ENCODE measurements at places on chromosomes 2 and 18. TPM values are rescaled to one million over a fixed set of nuclear protein-coding genes. Genes with fewer than 3 reads are reported as not detected.

DNA sequence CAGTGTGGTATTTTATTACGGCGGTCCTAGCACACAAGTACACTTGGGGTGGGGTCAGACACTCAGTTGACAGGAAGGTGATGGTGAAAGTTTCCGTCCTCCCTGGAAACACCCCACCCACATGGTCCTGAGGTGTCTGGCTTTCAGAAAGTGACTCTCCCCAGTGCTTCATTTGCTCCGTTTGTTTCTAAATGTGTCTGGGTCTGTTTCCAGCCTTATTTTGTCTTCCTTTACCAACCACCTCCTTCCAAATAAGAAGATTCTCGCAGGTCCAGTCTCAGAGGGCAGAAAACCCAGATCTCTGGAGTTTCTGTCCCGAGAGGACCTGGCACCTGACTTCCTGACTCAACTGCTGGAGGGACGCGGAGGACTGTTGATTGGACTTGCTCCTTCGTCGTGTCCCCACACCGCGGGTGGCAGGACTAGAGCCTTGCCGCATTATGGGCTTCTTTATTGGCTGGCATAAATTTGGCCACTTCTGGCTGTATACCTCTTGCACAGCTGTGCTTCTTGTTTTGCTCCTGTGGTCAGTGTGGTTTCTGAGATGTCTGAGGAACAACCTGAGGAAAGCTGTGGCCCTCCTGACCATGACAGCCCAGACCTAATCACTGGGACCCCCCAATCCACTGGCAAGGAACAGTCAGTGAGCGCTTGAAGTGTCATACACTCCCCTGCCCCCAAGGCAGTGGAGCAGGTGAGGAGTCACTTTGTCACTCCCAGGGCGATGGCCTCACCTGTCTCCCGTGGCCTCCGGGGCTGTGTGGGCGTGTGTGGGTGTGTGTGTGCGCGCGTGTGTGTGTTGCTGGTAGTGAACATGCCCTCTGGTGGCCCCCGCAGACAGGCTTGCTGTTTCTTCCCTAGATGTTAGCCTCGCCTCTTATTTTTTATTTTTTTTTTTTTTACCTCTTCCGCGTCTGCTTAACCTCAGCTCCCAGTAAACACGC is 45.6 kb downstream of the MEX3C start:
- DNase-seq = no peak

- no peak for DNase-seq
Observed at GRCh38 chr2:112996635-112997034, 8.6 kb upstream of the IL36A start.

DNA sequence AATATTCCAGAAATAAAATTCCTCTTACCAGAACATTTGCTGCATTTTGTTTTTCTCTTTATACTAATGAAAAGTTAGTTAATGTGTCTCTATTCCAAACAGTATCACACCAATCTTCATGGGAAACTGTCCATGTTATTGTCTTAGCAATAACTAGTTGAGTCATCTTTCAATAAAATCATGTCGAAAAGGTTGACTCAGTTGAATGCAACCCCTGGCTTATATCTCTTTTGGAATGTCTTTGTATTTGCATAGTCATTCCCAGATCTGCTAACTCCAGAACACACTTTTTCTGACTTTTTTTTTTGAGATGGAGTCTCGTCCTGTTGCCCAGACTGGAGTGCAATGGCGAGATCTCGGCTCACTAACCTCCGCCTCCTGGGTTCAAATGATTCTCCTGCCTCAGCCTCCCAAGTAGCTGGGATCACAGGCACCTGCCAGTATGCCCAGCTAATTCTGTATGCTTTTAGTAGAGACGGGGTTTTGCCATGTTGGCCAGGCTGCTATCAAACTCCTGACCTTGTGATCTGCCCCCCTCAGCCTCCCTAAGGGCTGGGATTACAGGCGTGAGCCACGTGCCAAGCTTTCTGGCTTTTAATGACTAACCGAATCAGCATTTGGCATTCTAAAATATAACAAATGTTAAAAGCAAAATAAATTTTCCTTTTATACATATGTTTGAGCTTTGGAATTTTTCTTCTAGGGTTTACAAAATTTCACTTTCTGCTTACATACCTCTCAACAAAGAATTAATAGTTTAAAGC is 133.2 kb upstream of the GULP1 start:
- peak; percentile 2 for DNase-seq

DNA sequence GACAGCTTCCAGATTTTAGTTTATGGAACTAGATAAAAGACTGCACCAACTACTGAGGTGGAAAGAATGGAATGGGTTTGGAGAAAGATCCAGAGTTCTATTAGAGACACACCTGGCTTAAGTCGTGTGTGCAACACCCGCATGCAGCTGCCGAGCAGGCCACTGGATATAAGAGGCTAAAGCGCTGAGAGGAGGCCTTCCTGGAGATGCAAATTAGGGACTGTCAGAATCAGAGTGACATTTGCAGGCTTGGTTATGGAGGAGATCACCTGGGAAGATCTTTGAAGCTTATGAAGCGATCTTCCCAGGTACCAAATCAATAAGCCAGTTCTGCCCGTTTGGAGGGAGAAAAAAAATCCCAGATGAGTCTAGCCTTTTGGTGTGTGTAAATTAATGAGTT is 30.4 kb upstream of the KLHL29 start:
- DNase-seq = no peak

DNA sequence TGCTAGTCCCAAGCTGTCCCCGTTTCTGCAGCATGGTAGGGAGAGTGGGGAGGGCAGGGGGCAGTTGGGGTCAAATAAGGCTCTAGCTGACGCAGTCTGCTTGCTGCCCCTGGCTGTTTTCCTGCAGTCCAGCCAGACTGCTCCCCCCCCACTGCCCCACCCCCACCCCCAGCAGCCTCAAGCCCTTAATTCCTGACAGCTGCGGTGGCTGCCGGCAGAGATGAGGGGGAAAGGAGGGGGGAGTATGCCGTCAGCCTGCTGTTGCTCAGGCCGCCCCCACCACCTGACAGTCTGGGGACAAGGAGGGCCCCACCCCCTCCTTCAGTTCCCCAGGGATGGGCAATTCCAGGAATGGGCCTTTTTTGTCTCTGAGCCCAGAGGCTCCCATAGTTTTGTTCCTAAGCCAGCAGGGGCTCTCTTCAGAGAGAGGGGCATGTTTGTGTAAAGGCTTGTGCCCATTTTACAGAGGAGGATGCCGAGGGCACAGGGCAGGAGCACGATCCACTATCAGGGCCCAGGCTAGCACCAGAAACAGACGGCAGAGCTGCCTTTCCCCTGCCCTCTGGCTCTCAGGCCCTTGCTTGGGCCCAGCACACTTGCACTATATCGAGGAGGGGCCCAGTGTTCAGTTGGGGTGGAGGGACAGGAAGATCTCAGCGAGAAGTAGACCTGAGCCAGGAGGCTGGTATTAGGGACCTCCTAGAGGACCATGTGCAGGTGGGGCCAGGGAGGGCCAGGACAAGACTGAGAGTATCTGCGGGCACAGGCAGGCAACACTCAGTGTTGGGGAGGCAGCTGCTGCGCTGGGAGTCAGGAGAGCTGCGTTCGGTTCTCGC is 1.5 kb upstream of the WNT10A start:
- no peak for DNase-seq

- DNase-seq = no peak
Observed at GRCh38 chr18:35172009-35172408, 68.8 kb upstream of the ZNF397 start.

GRCh38 chr2:196275646-196276352 is 104.4 kb upstream of the STK17B start:
- no peak for DNase-seq

GRCh38 chr18:42447688-42448087 is 492.7 kb downstream of the PIK3C3 start:
- DNase-seq = no peak

GRCh38 chr2:217156801-217157200 is 296.9 kb upstream of the TNP1 start:
- DNase-seq = no peak

DNA sequence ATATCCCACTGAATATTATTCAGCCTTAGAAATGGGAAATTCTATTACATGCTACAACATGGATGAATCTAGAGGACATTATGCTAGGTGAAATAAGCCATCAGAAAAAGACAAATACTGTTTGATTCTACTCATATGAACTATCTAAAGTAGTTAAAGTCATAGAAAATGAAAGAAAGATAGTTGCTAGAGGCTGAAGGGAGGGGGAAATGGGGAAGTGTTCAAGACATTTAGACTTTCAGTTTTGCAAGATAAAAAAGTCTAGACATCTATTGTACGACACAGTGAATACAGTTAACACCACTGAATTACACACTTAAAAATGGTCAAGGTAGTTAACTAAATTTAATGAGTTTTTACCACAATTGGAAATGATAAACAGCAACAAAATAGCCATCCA is 835.9 kb upstream of the CHAC2 start:
- DNase-seq = no peak

DNA sequence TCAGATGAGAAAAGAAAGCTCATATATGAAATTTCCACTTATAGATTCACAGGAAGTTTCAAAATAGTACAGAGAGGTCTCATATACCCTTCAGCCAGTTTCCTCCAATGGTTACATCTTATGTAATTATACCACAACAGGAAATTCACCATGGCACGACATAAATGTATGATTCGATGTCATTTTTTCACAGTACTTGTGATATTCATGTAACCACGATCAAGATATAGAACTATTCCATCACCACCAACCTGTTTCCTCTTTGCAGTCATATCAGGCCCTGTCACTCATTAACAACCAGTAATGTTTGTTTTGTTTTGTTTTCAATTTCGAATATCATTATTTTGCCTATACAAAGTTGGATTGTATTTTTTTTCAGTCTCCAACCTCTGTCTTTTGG is 314.3 kb upstream of the POU3F3 start:
- no peak for DNase-seq

DNA sequence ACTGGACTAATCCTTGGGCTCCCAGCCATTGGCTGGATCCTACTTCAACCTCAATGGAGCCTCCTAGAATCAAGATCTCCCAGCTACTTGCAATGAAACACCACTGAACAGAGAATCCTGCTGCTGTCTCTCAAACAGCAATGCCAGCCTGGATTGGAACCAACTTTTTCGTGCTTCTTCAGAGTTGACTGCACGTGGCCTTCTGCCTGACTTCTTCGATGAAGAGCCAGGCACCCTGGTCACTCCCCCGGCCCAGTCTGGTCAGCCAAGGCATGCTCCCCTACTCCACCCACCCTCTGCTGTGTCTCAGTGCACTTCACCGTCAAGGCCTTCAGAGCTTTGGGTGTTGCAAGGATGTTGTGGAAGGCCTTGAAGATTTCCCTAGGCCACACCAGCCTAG is 148.7 kb downstream of the CLIP4 start:
- DNase-seq = no peak

DNA sequence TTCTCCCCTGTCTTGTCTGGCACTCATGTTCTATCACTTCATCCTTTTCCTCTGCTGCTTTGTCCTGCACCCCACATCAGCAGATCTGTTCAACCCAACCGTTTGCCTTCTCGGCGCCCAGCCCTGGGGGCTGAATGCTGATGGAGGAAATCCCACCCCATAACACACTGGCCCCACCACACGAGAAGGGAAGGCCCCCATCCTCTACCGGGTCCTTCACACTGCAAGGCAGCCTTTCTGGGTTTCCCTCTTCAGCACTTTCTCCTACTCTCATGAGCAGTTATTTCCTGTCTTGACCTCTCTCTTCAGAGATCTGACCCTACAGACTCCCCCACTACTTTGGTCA is 227.4 kb downstream of the ATAD2B start:
- no peak for DNase-seq

DNA sequence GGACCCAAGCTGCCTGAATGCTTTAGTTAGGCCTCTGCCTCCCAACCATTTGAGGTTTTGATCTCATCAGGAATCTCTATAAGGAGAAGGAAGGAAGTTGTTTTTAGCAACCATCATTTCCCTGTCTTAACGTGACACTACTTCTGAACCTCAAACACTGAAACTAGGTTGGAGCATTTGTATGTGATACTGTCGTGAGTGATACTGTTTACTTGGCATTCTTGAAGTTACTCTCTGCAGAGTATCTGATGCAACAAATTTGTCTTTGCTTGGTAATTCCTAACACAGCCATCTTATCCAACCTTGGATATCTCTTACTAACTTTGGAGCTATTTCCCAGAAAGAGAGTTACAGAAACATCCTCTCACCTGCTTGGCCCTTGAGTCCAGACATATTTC is 22.1 kb downstream of the TTLL4 start:
- no peak for DNase-seq

GRCh38 chr18:23203891-23204432 is 68.7 kb downstream of the CABLES1 start:
- DNase-seq = no peak

The DLX2 gene
- total RNA-seq = 1.9 TPM

The MDH1B gene
- total RNA-seq = 0.77 TPM

The PLGLB1 gene
- total RNA-seq = 0.74 TPM

The ZDBF2 gene
- 21.3 TPM for total RNA-seq

The ELAC1 gene
- 10.8 TPM for total RNA-seq

The STAT1 gene
- total RNA-seq = 36.9 TPM

The LAMA1 gene
- 9.6 TPM for total RNA-seq

The IL37 gene
- not detected for total RNA-seq

The DSC1 gene
- not detected for total RNA-seq

Measured in MCF 10A (cell line).